ENCODE measurements at places on chromosomes 2 and 18.
A peak's percentile ranks its signal among the peaks of the same experiment; 100 is the strongest.

DNA sequence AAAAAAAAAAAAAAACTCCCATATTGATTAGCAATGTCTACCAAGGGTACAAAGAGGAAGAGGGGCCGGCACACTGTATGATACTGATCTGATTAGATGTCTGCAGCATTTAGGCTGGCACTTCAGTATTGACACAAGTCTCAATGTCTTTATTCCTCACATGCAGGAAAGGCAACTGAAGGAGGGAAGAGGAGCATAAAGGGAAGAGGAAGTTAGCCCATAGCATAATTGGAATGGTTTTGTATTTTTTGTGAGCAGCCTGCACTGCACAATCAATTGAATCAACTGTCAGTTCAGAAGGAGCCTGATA lies 79.0 kb downstream of the DNER start:
- no peak for DNase-seq

GRCh38 chr2:5520463-5520972 lies 171.7 kb upstream of the SOX11 start:
- no peak for DNase-seq

DNA sequence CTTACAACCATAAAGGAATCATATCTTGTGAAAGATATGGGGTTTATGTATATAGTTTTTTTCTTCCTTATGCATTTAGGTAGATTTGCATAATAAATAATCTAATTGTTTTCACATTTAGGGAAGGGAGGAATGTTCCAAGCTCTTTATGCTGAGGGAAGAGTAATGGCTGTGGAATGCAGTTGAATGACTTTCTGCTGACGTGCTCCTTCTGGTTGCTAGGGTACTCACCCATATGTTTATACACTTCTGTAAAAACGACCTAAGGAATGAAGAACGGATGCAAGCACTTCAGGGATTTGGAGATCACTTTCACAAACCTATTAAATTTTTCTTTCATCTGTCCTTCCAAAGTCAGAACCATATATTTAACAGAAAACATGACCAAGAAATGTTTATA lies 29.2 kb upstream of the PPP4R1 start:
- no peak for DNase-seq

DNA sequence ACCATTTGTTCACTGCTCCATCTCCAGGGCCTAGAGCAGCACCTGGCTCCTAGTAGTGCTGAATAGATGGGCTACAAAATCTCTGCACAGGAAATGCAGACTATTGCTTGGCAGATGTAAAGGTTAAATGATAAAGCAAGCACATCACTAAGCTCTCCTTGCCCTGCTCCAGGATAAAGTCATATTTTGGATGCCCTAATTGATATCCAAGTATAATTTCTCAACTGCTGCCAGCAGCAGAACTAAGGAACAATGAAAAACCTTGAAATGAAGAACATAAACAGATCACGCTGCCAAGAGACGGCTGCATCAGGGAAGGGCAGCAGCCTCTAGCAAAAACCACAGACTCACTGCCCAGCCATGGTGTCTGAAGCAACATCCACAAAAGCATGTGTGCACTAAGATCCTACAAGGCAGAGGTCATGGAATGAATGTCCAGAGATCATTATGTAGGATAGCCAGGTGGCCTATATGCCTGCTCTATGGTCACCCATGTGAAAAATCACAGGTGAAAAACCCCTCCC lies 134.7 kb downstream of the TMEM163 start:
- DNase-seq = no peak

- DNase-seq = peak; percentile 42
Observed at GRCh38 chr18:33745871-33746545, 168.0 kb downstream of the ASXL3 start.

DNA sequence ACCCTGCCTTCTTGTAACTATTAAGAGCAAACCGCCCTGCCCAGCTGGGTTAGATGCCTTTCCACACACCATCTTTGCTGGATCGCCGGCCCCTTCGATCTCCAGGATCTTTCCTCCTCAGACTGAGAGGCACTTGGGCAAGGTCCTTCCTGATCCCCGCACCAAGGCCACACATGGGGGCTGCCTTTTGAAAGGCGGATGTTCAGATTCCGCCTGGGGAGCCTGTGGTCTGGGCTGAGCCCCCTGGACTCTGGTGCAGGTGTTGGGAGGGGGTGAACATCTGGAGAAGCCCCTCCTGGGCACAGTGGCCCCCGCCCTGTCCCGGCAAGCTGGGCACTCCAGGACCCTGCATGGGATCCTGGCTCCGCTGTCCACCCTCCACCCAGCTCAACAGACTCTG lies 135.4 kb upstream of the HDAC4 start:
- no peak for DNase-seq

GRCh38 chr2:157469726-157470125 lies 25.8 kb upstream of the CYTIP start:
- no peak for DNase-seq

DNA sequence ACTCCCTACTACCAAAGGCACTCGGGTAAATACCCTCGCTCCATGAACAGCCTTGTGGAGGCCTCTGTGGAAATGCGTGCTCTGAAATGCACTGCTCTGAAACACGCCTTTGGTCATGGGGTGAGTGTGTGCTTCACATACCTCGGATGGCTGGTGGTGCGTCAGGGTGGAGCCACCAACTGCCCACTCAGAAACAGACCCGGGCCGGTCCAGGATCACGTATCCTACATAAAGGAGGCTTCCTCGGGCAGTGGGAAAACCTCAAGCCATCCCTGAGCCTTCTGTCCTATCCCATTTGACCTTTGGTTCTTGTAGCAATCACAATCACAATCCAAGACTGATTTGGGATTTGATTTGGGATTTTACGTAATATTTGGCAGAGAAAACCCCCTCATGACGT lies 53.5 kb upstream of the ZNF516 start:
- no peak for DNase-seq

- DNase-seq = peak; percentile 76
Observed at GRCh38 chr18:23131693-23132319, 3.5 kb upstream of the CABLES1 start.

DNA sequence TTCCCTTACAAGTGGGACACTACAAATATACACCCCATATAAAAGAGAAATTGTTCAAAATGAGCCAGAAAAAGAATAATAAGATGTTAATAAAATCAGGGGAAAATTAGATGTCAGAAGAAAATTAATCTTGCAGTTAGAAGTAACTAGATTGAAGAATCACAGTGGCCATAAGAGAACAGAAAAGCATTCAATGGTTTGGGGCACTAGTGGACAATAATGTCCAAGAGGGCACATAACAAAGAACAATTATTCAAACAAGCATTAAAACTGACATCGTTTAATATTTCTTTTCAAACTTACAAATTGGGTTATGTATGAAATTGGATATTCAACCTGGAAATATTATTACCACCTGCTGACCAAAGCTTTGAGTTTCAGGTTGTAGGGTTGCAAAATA lies 12.9 kb downstream of the TCF4 start:
- no peak for DNase-seq

DNA sequence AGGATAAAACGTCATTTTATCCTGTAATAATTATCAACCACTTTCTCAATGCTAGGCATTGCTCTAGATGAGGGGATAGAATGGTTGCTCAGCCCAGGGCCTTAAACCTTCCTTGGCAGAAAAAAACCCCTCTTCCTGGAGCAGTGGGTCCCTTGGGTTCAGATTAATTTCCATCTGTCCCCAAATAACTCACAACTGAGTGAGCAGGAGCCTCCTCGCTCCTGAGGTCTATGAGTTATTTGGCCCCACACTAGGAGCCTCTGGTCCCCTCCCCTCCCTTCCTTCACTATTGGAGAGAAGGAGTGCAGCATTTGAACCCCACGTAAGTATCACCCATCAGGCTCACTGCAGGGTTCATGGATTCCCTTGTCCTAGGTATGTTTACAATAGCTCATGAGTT lies 157.5 kb upstream of the FHL2 start:
- DNase-seq = no peak

GRCh38 chr2:16637304-16637703 lies 28.3 kb downstream of the CYRIA start:
- DNase-seq = no peak

DNA sequence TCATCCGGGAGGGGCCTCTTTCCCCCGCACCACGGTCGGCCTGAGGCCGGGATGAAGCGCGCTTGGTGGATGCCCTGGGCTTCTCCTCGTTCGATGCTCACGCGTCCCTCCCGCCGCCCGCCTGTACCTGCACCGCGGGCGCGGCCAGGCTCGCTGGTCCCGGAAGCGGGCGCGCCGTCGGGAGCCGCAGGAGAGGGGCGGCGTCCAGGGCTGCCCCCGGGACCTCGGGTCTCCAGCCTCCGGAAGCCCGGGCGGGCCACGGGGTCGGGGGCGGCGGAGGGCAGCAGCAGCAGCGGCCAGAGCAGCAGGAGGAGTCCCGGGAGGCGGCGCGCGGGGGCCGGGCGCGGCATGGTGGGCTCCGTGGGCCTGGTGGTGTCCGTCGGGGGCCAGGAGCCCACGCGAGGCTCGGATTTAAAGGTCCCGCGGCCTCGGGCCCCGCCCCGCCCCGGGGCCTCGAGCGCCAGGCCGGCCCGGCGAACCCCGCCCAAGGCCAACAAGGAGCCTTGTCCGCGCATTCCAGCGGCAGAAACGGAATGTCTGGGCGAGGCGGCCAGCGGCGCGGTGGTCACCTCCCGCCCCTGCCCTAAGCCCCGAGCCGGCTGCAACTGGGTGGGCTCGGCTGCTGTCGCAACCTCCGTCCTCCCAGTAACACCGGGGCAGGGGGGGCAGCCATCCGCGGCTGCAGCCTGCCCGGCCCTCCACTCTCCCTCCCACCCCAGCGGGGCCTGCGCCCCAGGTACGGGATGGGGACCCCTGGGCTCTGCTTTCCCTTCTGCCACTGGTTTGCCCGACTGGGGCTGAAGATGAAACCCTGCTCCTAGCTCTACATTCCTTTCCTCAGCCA lies at the start of gene MATN3:
TSS of gene MATN3 (minus strand) at position 387 of the 844 bp plus-strand sequence. CDS start at position 350, 37 bp downstream.
- DNase-seq = peak; percentile 18

GRCh38 chr2:164560902-164561301 lies 60.4 kb downstream of the GRB14 start:
- DNase-seq = no peak

DNA sequence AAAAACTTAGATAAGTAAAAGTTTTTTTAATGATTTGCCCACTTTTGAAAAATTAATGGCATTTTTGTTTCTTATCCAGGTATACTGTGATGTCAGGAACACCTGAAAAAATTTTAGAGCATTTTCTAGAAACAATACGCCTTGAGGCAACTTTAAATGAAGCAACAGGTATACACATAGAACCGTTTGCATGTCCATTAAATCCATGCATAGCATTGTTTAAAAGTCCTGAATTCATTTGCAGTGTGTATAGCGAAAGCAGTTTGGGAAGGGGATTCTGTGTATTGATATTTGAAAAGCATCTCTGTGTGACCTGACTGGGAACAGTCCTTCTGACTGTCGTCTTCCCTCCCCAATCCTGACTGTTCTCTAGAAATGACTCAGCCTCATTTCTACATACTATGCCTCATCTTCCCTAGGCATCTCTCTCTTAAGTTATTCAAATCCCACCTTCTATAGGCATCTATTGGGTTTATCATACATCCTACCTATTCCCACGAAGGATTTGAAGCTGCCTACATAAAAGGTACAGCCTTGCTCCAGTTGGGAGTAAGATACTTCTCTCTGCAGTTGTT lies 79.2 kb upstream of the MAP3K20 start:
- DNase-seq = no peak

DNA sequence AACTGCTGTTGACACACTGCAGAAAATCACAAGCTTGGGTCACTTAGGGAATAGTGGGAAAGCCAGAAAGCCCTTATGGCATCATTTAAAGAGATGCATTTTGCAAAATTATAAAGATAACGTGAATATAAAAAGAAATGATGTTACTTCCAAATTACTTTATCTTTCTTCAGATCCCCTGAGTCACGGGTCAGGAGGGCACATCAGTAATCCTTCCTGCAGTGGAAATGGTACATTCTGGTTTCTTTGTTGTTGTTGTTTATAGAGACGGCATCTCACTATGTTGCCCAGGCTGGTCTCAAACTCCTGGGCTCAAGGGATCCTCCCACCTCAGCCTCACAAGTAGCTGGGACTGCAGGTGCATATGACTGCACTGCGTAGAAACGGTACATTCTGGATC lies 9.8 kb upstream of the EPG5 start:
- DNase-seq = no peak

- no peak for DNase-seq
Observed at GRCh38 chr2:181157326-181157725, 176.9 kb downstream of the UBE2E3 start.

DNA sequence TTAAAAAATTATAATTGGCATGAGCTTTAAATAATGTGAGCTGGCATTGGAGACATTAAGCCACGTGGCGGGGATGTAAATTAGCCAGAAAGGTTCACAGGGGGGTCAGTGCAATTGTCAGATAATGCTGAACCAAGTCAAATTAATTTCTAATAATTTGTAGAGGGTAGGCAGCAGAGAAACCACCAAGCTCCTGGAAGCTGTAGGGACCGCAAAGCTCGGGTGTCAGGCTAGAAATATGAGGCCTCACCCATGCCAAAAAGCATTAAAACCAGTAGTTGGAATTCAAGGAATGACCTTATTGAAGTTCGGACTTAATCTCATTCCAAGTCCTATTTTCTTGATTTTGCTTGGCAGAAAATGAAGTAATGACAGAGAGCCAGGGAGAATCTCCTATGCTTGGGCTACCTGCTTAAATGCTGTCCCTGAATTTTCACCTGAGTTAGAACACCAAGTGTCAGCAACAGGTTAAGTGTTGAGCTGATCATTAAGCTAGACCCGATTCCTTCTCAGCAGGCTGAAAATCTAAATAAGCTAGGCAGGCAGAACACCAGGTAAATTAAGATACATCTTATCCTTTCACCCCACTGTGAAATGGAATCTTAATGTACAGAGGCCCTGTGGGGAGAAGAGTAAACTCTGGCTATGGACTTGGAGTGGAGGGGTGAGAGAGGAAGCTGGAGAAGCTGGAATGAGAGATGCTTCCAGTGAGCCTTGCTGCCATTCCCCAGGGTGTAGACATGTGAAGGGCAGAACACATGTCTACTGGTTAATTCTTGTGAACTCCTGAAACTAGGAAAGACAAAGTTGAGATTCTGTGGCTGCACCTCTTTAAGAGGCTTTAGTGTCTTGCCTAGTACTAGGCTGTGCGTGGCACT lies 520.0 kb downstream of the SLC4A3 start:
- no peak for DNase-seq

DNA sequence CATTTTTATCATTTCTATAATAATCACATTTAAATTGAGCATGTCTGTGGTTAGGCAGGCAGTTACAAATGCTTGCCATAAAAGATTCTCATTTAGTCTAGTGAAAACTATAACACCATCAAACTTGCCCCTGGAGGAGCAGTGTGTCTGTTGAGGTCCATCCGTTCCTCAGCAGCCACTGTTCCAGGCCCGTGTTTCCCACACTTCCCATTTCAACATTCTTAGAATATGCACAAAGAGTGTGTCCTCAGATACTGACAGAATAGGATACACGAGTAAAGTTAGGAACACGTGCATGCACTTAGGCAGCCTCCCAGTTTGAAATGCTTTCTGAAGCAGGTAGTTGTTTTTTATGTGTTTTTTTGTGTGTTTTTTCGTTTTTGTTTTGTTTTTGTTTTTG lies 39.9 kb downstream of the NCK2 start:
- DNase-seq = no peak

- no peak for DNase-seq
Observed at GRCh38 chr2:17628349-17629261, 88.1 kb downstream of the VSNL1 start.

GRCh38 chr2:99595373-99595772 lies 105.6 kb upstream of the REV1 start:
- DNase-seq = no peak

- no peak for DNase-seq
Observed at GRCh38 chr18:10128921-10129501, 215.2 kb downstream of the VAPA start.

Measured in NCI-H345 (cell line).